Gastroesophageal sphincter (tissue), 4 donors: ENCODE measurements at places on chromosomes 11 and 22.
A peak's percentile ranks its signal among the peaks of the same experiment; 100 is the strongest.

- H3K4me1 ChIP-seq = peaks cover 5% of the 10 kb centered on the region
- peak overlapping the region; percentile 54 for H3K27ac ChIP-seq
- peak; percentile 81 for ATAC-seq
- no peak overlapping the region for H3K4me3 ChIP-seq
- H3K27me3 ChIP-seq = no peaks in the 10 kb centered on the region
Observed at GRCh38 chr11:122215244-122215992, 99.4 kb upstream of the BLID start.

- H3K36me3 ChIP-seq = no peaks in the 10 kb centered on the region
- ATAC-seq = no peak
- no peak overlapping the region for H3K4me3 ChIP-seq
- H3K27me3 ChIP-seq = no peaks in the 10 kb centered on the region
- H3K4me1 ChIP-seq = no peaks in the 10 kb centered on the region
- no peak overlapping the region for H3K27ac ChIP-seq
Observed at GRCh38 chr11:72972496-72973128, 158.4 kb downstream of the ATG16L2 start.

DNA sequence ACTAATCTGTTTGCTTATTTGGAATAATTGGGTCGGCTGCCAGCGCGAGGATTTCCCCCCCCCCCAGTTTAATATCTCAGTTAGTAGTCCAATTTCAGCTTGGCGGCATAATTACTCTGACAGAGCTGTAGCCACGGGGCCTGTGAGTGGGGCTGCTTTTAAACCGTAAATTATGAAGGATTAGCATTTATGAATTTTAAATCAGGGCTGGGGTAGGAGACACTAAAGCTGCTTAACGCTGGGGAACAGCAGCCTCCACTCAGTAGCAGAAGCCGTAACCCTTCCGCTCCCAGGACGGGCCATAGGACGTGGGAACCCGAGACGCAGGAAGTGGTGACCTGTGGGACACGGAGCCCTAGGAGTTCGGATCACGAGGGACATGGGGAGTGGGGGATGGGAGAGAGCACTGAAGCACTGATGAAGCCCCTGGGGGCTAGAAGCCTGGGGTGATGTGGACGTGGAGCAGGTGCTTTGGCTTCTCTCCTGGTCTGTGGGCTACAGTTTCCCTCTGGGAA is 66.2 kb upstream of the LMO1 start:
- H3K4me3 ChIP-seq = no peak overlapping the region
- ATAC-seq = no peak
- H3K27ac ChIP-seq = no peak overlapping the region
- H3K27me3 ChIP-seq = peaks cover 4% of the 10 kb centered on the region
- no peaks in the 10 kb centered on the region for H3K36me3 ChIP-seq
- H3K4me1 ChIP-seq = peaks cover 3% of the 10 kb centered on the region

GRCh38 chr11:102637731-102638130 is 12.6 kb upstream of the MMP20 start:
- H3K27me3 ChIP-seq = no peaks in the 10 kb centered on the region
- no peak for ATAC-seq
- H3K4me1 ChIP-seq = no peaks in the 10 kb centered on the region
- no peaks in the 10 kb centered on the region for H3K36me3 ChIP-seq
- no peak overlapping the region for H3K27ac ChIP-seq

DNA sequence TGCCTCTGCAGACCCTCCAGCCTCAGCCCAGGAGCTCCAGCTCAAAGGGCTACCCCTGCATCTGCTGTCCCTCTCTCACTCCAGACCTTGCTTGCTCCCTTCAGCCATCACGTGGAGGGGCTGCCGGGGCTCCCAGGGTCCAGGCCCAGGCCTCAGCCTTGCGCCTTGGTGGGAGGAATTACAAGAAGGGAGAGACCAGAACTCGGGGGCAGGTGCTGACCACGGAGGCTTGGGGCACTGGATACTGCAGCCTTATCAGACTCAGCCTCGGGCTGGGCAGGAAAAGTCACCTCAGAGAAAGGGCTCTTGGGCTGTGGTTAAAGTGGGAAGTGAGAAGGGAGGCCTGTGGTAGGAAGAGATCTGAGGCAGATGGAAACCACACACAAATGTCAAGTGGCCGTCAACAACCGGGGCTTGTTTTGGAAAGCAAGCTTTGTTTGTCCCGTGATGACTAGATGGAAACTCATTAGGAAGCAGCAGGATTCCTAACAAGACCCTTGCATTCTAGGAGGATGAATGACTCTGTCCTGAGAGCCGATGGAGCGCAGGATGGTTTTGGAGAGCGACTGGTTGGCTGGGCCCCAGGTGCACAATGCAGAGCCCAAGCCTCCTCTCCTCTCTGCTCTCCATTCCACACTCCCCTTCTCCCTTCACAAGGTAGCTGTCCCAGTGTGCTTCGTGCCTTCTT is 1321.7 kb downstream of the TBC1D22A start:
- H3K27me3 ChIP-seq = peaks cover 19% of the 10 kb centered on the region
- H3K4me1 ChIP-seq = peaks cover under 1% of the 10 kb centered on the region
- no peaks in the 10 kb centered on the region for H3K36me3 ChIP-seq
- no peak overlapping the region for H3K4me3 ChIP-seq
- H3K27ac ChIP-seq = no peak overlapping the region
- ATAC-seq = no peak

DNA sequence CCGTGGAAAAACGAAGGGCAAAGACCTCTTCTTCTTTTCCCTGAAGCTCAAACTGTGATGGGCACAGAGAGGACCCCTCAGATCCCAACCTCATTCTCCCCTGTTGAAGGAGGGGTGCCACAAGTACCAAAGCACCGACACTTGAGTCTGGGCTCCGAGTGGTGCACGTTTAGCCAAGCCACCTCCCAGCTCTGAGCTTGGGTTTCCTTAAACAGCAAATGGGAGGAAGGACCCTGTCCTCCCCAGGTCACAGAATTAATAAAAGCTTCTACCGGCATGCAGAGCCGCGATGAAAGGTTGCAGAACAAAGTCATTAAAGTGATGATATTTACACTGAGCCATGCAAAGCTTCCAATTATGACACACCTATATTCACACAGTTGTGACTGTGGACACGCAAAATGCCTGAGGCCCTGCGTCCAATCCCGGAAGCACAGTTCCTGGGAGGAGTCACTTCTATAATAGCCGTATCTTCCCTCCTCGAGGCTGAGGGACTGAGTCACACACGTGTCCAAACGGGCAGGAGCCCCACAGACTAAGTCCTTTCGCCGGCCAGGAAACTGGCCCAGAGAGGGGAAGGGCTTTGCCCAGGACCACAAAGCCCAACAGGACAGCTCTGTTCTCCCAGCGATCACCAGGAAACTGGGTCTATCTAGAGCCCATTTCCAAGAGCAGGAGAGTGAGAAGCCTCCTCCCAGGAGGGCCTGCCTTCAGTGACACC is 922 bp upstream of the CSNK1E start:
- no peaks in the 10 kb centered on the region for H3K36me3 ChIP-seq
- peak overlapping the region; percentile 97 for H3K27ac ChIP-seq
- H3K4me1 ChIP-seq = no peaks in the 10 kb centered on the region
- H3K27me3 ChIP-seq = no peaks in the 10 kb centered on the region
- H3K4me3 ChIP-seq = peak overlapping the region; percentile 28
- ATAC-seq = peak; percentile 72

DNA sequence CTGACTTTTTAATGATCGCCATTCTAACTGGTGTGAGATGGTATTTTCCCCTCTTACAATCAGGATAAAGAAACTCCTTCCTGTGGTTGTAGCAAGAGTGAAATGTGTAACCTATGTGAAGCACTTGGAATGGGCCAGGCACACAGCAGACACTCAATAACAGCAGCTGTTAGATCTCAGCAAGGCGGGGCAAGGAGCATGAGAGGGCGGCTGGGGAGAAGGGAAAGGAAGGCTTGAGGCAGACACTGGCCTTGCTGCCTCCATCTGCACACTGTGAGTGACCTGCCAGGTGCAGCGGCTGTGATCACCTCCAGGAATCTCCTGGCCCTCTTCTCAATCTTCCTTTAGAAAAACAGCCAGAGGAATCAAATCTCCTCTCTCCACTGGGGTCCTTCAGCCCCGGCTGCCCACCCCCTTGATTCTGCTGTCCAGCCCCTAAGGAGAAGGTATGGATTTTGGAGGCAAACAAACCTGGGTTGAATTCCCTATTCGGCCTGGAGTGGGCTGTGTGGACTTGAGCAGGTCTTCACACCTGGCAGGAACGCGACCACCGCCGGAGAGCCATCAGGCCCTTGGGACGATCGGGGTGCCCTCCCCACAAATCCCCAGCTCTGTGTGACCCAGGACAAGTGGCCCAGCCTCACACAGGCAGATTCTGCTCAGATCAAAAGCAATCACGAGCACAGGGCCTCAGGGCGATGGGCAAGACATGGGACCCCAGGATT is 49.0 kb downstream of the RPUSD4 start:
- H3K27me3 ChIP-seq = no peaks in the 10 kb centered on the region
- H3K4me1 ChIP-seq = peaks cover 14% of the 10 kb centered on the region
- H3K36me3 ChIP-seq = no peaks in the 10 kb centered on the region
- H3K4me3 ChIP-seq = no peak overlapping the region
- ATAC-seq = no peak

DNA sequence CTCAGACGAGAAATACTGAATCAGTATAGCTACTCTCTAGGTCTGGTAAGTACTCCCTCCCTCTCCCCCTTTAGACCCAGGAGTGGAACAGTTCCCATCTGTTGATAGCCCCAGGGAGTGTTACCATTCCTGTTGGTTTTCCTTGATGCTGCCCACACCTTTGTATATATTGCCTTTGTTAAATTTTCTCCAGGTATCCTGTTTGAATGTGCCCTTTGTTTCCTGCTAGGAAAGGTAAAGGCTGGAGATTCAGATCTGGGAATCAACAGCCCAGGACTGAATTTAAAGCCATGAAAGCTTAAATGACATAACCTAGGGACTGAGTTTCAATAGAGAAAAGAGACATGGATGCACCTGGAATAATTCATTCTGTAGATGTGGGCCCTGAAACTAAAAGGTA is 68.3 kb downstream of the CCDC83 start:
- ATAC-seq = no peak
- no peak overlapping the region for H3K27ac ChIP-seq
- no peaks in the 10 kb centered on the region for H3K36me3 ChIP-seq
- H3K4me1 ChIP-seq = no peaks in the 10 kb centered on the region

DNA sequence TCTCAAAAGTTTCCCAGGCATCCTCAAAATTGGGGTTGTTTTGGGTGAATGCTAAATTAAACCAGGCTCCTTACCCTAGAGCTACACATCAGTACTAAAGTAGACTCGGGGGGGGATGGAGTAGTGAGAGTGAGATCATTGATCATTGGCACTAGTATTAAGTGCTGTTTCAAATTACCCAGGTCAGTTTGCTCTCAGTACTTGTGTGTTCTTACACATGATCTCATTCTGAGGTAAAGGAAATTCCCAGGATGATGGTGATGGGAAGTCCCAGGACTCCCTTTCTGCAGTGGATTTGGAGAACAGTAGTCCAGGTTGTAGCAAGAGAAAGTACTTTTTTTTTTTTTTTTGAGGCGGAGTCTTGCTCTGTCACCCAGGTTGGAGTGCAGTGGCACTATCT is 12.5 kb downstream of the RBM4 start:
- peaks cover 37% of the 10 kb centered on the region for H3K4me1 ChIP-seq
- H3K27ac ChIP-seq = no peak overlapping the region
- H3K27me3 ChIP-seq = no peaks in the 10 kb centered on the region
- no peak for ATAC-seq
- no peak overlapping the region for H3K4me3 ChIP-seq
- no peaks in the 10 kb centered on the region for H3K36me3 ChIP-seq

DNA sequence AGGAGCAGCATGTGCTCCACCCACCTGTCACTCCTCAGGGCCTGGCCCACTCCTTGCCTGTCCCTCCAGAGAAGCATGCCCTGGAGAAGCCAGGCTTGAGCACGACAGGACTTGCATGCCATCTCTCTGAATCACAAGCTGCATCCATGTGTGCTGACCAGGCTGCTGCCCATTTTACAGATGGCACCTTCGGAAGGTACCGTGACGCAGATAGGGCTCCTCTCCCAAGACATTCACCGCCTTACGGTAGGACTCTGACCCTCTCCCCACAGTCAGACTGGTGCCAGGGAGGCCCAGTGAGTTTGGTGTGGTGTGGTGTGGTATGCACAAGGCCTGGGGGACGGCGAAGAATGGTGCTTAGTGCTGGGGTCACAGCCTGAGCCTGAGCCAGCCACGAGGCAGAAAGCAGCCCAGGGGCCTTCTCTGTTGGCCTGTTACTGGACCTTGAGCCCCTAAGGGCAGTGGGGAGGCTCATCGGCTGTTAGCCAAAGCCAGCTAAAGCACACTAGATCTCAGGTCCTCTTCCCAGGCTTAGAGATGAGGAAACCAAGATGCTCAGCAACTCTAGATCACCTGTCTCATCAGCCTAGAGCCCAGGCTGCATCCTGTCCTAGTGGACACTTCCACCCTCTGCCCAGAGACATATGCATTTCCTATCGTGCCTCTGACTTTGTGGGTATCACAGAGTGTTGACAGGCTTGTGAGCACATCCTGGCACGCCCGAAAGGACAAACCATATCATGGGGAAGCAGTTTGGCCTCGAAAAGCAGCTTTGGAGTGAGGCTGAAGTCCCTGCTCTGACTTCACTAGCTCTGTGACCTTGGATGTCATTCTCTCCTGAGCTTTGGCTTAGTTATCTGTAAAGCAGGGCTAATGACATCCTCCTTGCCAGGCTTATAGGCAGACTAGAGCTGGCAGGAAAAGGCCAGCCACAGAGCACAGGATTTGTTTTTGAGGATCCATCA is 17.8 kb downstream of the CYB5R2 start:
- no peaks in the 10 kb centered on the region for H3K27me3 ChIP-seq
- H3K27ac ChIP-seq = no peak overlapping the region
- no peak overlapping the region for H3K4me3 ChIP-seq
- ATAC-seq = no peak
- H3K36me3 ChIP-seq = peaks cover 56% of the 10 kb centered on the region
- H3K4me1 ChIP-seq = no peaks in the 10 kb centered on the region

- peaks cover 37% of the 10 kb centered on the region for H3K36me3 ChIP-seq
- no peaks in the 10 kb centered on the region for H3K4me1 ChIP-seq
- H3K27ac ChIP-seq = no peak overlapping the region
- H3K27me3 ChIP-seq = no peaks in the 10 kb centered on the region
- no peak overlapping the region for H3K4me3 ChIP-seq
Observed at GRCh38 chr11:106012744-106013143, 9.3 kb downstream of the MSANTD4 start.

DNA sequence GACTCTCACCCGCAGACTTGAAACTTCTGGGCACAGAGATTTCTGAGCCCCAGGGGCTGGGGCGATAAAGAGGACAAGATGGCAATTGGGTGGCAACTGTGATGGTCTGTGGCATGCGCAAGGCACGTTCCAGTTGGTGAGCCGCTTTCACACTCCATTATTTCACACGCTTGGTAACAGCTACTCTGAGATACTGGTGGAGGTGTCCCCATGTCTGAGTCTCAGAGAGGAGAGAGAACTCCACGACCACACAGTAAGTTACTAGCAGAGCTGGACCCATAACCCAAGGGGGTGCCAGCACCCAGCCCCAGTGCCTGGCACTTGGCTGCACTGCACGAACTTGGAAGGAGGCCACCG is 6.0 kb upstream of the KCNJ4 start:
- H3K27ac ChIP-seq = no peak overlapping the region
- H3K4me1 ChIP-seq = no peaks in the 10 kb centered on the region
- H3K27me3 ChIP-seq = peaks cover 53% of the 10 kb centered on the region
- no peaks in the 10 kb centered on the region for H3K36me3 ChIP-seq
- no peak overlapping the region for H3K4me3 ChIP-seq
- ATAC-seq = peak; percentile 31

GRCh38 chr11:117282956-117283355 is 8.2 kb upstream of the BACE1-AS start:
- H3K4me3 ChIP-seq = no peak overlapping the region
- ATAC-seq = no peak
- no peaks in the 10 kb centered on the region for H3K4me1 ChIP-seq
- no peak overlapping the region for H3K27ac ChIP-seq
- H3K27me3 ChIP-seq = no peaks in the 10 kb centered on the region
- no peaks in the 10 kb centered on the region for H3K36me3 ChIP-seq
